COR-L47 (cell line): ENCODE measurements at places on chromosomes 3 and 15.
A peak's percentile ranks its signal among the peaks of the same experiment; 100 is the strongest.

DNA sequence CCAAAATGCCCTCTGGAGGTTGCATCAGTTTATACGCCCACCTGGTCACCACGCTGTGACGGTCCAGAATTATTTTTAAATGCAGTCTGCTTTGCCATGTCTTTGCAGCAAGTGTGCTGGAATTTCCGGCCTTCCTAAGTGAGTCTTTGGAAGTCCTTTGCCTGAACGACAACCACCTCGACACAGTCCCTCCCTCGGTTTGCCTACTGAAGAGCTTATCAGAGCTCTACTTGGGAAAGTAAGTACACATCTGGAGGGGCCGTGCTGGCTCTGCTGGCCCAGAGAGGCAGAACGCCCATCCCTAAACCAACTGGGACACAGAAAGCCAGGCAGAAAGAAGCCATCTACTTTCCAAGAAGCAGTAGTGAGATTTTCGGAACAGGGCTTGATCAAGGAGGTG lies 101.8 kb downstream of the LRRK1 start:
- no peak for DNase-seq

GRCh38 chr15:85757939-85758654 lies 36.6 kb downstream of the KLHL25 start:
- no peak for DNase-seq

DNA sequence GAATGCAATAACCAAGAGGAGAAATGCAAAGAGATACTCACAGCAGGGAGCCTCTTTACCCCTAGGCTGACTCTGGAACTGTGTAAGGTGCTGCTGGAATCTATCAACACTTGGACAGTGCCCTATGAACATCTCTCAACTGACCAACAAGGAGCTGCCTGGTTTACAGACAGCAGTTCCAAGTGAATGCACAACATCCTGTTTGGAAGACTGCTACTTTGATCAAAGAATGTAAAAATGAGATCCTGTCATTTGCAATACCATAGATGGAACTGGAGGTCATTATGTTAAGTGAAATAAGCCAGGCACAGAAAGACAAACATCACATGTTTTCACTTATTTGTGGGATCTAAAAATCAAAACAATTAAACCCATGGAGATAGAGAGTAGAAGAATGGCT lies 136.3 kb downstream of the IMPG2 start:
- no peak for DNase-seq

- peak; percentile 94 for DNase-seq
Measured at GRCh38 chr3:194306109-194306686, 44.9 kb downstream of the CPN2 start.
